ENCODE measurements at places on chromosomes 5 and 9.
A peak's percentile ranks its signal among the peaks of the same experiment; 100 is the strongest.

DNA sequence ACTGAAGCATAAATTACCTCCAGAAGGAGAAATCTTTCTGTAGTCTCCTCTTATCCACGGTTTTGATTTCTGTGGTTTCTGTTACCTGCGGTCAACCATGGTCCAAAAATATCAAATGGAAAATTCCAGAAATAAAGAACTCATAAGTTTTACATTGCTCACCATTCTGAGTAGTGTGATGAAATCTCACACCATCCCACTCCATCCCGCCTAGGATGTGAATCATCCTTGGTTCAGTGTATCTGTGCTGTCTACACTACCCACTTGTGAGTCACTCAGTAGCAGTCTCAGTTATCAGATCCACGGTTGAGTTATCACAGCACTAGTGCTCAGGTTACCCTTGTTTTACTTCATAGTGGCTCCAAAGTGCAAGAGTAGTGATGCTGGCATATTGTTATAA lies 371.2 kb downstream of the NFIB start:
- no peak for DNase-seq

DNA sequence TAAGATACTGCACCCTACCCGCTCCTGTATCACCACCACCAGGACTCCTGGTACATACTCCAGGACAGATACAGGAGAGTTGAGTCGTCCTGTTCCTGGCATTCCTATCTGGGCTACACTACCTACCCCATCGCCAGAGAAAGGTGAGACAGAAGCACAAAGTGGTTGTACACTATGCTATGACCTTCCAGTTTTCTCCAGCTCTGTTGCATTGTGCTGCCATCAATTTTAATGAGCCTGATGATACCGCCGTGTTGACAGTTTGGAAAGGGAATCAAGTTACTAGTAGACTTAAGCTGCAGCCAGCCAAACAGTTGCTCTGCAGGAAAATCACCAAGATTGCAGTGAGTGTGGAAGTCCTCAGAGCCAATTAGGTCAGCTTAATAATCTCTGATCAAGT lies 35.2 kb downstream of the ANP32B start:
- DNase-seq: no peak

GRCh38 chr5:141683596-141684141 lies 1.6 kb upstream of the ARAP3 start:
- no peak for DNase-seq

- no peak for DNase-seq
Measured at GRCh38 chr5:66932457-66932856, 264.1 kb downstream of the CD180 start.

DNA sequence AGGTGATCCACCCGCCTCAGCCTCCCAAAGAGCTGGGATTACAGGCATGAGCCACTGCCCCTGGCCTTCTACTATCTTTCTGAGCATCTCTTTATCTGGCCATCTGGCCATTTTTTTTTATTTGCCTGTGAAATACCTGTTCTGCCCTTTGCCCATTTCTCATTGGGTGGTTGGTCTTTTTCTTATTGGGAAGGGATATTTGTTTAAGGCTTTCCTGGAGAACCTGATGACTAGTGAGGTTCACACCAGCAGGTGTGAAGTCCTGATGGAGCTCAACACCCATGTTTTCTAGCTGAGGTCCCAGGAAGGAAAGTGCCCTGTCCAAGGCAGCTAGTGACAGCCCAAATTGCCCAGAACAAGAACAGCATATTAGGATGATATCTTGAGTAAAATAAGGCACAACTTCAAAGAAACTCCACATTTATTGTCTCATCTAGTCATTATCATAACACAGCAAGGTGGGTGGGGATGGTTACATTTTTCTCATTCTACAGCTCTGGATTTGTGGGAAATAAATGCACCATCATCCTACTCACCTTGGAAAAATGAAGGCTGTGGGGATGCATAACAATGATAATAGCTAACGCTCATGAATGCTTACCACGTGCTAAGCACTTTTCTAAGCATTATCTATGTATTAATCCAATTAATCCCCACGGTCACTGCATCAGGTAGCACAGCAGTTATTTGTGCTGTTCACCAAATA lies 20.3 kb downstream of the SLC36A3 start:
- no peak for DNase-seq

- DNase-seq: no peak
Measured at GRCh38 chr9:88748566-88749261, 213.7 kb downstream of the NXNL2 start.

DNA sequence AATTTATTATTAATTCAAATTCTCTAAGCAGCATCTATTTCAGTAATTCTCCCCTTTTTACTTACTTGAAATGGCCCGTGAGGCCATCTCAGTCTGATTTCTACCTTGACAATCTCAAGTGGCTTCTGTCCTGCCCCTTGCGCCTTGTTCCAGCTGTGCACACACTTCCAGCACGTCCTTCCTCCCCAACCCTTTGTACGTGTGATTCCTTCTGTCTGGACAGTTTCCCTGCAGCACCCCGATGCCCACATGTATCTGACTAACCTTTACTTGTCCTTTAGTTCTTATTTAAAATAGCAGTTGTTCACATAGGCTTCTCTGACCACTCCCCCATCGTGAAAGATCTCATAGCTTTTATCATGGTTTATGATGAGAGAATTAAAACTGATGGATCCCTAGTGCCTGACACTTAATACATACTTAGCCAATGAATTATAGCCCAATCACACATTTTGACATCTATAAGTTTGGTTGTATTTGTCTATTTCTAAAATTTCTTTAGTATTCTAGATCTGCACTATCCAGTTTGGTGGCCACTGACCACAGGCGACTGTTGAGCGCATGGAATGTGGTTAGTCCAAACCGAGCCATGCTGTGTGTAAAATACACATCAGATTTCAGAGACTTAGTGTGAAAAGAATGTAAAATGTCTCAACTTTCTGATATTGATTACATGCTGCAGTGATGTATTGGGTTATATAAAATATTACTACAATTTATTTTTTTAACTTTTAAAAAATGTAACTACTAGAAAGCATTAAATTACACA lies 14.3 kb downstream of the ZBTB34 start:
- DNase-seq: no peak

DNA sequence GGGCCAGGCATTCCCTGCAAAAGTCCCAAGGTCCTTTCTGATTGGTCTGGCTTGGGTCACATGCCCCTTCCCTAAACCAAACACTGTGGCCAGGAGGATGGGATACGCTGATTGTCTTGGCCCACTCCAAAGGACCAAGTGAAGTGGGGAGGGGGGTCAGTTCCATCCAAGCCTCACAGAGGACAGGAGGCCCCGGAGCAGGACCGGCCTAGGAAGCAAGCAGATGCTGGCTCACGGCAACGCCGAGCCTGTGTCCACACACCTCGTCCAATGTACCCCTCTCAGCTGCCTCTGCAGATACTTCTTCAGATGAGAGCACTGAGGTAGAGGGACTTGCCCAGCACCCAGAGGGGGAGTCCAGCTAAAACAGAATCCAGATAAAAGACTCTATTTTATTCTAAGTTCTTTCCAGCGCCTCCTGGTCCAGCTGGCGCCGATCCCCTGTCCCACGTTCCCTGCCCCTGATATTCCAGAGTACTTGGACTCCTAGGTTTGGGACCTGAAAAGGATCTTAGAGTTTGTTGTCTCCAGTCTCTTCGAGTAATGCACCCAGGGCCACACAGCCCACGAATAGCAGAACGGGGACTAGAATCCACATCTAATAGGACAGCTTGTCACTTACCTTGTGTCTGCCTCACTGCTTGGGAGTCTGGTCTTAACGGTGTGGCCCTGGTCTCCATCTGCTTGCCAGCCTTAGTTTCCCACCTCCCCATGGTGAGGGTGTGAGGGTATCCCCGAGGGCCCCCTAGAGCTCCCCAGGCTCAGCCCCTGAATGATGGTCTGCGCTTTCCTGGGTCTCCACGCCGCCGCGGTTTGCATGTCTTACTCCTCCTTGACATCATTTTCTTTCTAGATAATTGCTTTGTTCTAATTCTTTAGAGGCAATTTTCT lies 72.4 kb upstream of the UNC5A start:
- peak; percentile 14 for DNase-seq

DNA sequence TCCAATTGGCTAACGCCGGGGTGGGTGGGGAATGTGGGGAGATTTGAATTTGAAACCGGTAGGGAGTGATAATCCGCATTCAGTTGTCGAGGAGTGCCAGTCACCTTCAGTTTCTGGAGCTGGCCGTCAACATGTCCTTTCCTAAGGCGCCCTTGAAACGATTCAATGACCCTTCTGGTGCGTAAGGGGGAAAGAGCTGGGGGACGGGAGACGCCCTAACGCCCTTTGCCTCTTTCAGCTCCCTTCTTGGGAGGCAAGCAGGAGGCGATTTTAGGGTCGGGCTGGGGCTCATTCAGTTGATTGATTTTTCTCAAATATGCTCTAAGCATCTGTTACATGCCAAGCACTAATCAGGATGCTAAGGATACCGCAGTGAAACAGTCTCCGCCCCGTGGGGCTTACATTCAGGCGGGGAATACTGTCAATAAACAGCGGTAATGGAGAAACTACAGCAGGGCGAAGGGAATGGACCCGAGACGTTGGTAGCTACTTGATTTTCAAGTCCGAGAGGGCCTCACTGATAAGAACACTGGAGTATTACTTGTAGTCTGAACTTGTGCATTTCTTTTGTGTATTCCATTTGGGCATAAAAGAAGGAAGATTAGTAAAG lies at the start of gene HMMR:
Gene HMMR, plus strand, starts transcription at position 71 of the 610 bp plus-strand sequence. Its CDS starts 61 bp downstream, at position 132.
- DNase-seq: no peak

- no peak for DNase-seq
Measured at GRCh38 chr5:73229271-73229670, 56.3 kb downstream of the TMEM174 start.

DNA sequence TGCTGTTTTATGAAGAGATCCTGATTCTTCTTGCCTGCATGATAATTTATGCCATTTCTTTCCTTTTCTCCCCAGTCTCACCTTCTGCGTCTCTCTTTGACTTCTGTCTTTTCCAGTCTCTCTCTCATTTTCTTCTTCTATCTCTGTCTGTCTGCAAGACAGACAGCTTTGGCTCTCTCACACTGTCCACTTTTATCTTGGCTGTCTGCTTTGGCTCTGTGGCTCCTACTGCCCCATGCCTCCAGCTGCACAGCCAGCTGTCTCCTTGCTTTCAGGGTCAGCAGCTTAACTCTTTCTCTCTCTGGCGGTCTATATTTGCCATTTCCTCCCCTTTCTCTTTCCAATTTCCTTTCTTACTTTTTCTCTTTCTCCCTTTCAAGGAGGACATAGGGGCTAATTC lies 971.1 kb upstream of the COX7C start:
- no peak for DNase-seq

- no peak for DNase-seq
Measured at GRCh38 chr9:113317777-113318176, 14.6 kb upstream of the RNF183 start.

- DNase-seq: peak; percentile 58
Measured at GRCh38 chr5:80191991-80192398, 63.9 kb downstream of the SERINC5 start.

DNA sequence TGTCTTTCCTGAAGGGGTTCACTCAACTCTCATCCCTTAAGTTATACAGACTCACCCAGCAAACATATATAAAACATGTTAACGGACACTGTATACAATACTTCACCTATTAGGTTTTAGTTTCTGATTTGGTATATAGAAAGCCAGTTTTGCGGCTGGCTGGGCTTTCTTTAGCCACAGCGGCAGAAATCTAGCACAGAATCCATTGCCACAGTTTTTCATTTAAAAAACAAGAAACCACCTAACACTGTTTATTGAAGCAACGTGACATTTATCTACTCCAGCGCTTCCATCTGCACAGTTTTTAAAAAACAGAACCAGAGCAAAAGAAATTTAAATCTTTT lies 67.3 kb downstream of the SNX30 start:
- DNase-seq: no peak

DNA sequence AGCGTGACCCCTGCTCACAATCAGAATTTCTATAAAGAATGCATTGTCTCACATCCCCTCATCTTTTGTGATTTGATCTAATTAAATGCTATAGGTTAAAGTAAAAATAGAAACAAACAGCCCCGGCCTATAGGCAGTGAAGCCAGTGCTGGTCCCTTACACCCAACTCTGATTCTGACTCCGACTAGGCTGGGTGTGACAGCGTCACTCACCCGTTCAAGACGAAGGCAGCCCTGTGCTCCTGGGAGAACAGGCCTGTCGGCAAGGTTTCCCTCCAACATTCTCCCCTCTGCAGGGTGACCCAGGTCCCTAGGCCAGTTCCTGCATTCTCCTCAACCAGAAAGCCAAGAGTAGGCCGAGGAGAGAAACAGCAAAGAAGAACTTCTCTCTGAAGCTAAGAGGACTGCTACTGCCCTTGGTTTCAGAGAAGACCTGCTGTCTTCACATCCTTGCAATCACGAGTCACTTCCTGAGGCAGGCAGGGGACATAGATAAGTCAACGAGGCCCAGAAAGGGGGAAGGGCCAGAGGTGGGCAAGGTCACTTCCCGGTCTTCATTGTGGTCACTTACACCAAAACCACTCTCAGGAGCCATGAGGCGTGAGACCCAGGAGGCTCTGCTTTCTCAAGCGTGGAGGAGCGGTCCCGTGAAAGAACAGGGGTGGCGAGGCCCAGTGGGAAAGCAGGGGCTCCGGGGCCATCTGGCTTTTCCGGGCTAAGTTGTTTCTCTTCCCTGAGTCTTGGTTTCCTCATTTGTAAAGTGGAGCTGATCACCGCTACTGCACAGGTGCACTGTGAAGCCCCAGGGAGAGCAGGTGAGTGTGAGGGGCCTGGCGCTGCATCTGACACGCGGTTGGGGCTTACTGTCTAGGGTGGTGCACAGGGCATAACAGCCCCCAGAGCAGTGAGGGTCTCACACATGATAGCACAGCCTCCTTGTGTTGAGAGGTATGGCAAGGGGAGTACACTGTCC lies 200.8 kb downstream of the CRB2 start:
- DNase-seq: no peak

DNA sequence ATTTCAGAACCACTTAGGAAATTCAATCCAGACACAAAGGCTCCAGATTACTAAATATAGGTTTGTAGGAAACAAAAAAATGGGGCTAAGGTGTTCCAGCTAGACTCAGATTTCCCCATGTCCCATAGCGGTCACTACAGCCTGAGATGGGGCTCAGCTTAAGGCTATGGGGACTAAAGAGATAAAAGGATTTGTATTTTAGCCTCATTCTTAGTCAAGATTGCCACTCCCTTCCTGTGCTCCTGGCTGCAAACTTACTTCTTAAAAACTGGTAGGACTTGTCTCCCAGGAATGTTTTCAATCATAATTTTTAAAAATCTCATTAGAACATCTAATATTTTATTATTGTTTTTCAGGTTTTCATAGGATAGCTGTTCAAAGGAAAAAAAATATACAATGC lies 253.8 kb upstream of the DAB2 start:
- DNase-seq: no peak

DNA sequence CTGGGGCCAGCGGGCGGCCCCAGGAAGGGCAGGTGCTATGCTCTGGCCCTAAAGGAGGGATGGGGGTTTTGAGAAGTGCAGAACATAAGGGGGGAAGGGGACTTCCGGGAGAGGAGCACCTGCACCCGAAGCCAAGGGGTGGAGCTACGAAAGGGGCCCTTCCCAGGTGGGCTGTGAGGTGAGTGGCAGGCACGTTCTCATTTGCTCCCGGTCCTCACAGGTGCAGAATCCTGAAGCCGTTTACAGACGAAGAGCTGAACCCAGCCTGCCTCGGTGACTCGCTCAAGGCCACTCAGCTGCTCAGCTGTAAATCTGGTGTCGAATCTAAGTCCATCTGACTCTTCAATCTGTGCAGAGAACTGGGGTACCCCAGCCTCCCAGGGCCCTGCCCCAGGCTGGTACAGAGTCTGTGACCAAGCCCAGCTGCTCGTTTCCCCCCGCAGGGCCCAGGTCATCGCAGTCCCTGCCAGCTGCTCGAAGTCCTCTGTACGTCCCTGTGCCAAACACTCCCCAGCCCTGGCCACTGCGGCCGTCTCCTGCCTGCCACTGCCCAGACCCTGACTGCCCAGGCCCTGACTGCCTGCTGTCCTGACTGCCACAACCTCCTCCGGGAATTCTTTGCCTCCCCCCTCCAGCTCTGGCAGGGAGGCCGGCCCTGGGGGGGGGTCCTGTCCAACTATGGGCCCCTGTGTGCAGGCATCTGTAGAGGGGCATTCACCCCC lies 53.8 kb upstream of the RXRA start:
- no peak for DNase-seq
